ENCODE measurements at places on chromosomes 11 and 22. TPM values are rescaled to one million over a fixed set of nuclear protein-coding genes. Genes with fewer than 3 reads are reported as not detected.

FZD4 gene
- total RNA-seq: 5.0 TPM

TRIM64C gene
- total RNA-seq: not detected

OR8D4 gene
- total RNA-seq: not detected

JHY gene
- total RNA-seq: 0.38 TPM

LRRC51 gene
- total RNA-seq: 7.8 TPM

PAAF1 gene
- 11.7 TPM for total RNA-seq

CTSC gene
- total RNA-seq: 27.6 TPM

CCDC87 gene
- total RNA-seq: 0.34 TPM

- DNase-seq: no peak
These were observed 37.7 kb downstream of the SHISAL1 start for GRCh38 chr22:44274918-44275630.

- no peak for DNase-seq
These were observed 49.3 kb downstream of the FBLN1 start for GRCh38 chr22:45552017-45552411.

GRCh38 chr11:62445314-62445740 lies 26.5 kb downstream of the SCGB1A1 start:
- DNase-seq: no peak

DNA sequence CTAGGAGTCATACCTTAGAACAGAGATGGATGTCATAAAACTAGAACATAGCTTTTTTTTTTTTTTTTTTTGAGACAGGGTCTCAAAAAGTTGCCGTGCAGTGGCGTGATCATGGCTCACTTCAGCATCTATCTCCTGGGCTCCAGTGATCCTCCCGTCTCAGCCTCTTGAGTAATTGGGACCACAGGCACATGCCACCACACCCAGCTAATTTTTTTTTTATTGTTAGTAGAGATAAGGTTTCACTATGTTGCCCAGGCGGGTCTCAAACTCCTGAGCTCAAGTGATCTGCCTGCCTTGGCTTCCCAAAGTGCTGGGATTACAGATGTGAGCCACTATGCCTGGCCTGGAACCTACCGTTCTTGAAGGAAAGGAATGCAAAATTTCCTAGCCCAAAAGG lies 8.8 kb upstream of the CEP295 start:
- no peak for DNase-seq

DNA sequence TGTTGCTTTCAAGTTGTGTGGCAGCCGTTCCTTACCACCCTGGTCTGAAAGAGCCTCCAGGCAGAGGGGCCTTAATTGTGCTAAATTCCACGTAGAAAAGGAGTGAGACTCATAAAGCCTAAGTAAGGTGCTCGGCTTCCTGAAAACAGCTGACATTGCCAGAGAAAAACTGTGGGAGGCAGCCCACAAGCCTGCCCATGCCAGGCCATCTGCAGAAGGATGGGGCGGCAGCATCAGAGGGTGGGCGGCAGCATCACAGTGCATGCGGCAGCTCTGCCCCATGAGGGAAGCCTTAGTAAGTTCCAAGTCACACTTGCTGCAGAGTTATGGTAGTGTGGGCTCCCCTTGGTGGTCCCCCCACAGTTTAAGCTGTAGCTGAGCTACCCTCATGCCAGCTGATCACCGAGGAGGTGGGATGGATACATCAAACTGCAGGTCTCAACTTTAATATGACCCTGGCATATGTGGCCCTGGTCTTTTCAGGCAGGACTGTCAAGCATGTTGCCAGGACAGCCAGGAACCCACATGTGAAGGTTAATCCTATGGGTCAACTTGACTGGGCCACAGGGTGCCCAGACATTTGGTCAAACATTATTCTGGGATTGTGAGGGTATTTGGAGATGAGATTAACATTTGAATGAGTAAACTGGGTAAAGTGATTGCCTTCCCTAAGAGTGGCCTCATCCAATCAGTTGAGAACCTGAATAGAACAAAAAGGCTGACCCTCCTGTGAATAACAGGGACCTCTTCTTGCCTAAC lies 3.1 kb upstream of the EIF3F start:
- DNase-seq: no peak

DNA sequence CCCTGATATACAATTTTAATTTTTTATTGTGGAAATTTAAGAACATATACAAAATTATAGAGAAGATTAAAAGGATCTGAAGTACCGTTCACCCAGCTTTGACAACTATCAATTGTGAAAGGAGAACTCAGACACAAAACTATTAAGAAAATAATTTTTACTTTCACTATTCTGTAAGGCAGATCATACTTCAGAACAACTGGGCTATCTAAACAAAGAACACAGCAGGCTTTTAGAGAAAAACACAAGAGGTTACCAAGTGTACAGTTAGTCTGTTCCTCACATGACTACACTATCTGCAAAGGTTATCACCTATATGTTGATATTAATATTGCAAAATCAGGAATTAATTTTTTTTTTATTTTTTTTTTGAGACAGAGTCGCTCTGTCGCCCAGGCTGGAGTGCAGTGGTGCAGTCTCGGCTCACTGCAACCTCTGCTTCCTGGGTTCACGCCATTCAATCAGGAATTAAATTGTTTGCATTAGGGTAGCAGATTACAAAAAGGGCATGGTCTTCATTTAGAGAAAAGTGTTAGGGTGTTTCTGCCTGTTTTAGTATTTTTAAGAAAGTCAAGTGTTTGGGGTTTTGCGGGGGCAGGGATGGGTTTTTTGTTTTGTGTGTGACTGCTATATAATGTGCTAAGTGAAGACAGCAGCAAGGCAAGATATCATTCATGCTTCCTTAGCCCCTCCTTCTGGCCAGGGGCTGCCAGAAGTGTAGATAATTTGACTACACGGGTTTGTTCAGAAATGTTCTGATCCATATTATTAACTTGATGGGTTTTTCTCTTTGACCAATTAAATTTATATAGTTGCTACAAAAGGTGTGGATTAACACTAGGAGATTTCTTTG lies 27.6 kb upstream of the SIK2 start:
- no peak for DNase-seq

GRCh38 chr11:72787216-72788104 lies 6.4 kb downstream of the STARD10 start:
- no peak for DNase-seq

DNA sequence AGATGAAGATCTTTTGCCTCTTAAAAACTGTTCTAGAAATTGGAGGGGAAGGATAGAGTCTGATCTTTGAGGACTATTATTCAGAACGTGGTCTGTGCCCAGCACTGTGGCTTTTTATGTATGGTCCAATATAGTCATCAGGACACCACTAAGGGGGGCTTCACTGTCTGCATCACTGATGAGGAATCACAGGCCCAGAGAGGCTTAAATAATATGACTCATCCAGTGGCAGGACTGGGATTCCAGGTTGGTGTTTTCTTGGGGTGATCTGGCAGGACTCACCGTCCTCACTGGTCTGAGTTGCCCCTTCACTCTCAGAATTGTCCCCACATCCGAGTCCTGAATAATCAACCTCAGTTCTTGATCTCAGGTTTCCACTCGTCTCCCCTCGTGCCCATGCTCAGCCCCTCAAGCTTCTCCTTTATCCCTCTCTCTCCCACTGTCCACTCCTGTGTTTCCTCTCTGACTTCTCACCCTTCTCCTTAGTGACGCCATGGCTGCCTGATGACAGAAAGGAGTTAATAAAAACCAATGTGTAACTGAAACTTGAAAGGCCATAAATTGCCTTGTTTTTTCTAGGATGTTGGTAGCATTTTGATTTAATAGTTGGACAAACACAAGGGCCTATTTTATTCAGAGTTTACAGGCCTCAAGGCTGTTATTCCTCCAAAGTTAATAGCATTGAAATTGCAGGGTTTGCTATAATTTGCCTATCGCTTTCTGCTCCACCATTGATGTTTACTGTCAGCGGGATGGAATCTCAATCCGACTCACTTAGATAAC lies 95.7 kb upstream of the NNMT start:
- DNase-seq: no peak

- DNase-seq: no peak
These were observed 22.8 kb upstream of the TEF start for GRCh38 chr22:41358927-41359326.

DNA sequence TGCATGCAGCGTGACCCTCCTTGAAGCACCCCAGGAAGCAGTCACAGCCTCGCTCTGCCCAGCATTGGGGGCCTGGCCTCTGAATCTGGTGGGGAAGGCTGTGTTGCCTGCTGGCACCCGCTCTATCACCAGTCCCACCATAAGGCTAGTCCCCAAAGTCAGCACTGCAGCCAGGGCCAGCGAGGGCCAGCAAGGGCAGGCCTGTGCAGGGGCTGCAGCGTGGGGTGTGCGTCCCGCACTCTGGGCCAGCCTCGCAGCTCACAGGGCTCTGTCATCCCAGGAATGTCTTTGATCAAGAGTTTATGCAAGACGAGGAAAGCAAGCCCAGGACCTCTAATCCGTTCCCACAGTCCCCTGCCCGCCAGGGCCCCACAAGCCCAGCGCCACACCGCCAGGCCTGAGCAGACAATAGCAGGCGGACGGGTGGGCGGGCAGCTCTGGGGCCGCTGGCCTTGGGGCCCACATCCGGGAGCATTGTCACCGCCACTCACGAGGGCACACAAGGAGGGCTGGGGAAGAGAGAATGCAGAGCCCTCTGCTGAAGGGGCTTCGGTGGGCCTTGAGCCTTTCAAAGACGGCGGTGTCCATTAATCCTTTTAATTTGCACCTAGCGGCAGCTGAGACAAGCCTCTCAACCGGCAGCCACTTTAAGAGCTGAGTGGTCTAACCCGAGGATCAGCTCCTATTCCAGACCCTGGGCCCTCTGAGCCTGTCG lies 17.1 kb downstream of the LTO1 start:
- no peak for DNase-seq

- no peak for DNase-seq
These were observed 168.5 kb upstream of the BDNF start for GRCh38 chr11:27868709-27869108.

DNA sequence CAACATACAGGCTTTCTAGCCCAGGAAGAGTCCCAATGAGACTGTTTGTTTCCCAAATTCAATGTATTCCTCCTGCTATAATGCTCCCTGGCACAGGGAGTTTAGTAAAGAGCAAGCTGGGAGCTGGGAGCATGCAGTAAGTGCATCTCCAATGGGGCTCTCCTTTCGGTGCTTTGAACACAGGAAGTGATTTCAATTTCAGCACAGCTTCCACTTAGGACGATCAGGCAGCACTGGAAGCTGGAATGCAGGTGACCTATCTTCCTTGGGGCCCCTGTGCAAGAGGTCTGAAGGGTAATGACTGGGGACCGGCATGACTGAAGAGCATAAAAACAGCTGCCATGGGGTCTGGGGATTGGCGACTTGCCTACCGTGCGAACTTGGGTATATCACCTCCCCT lies 76.0 kb downstream of the LARGE1 start:
- DNase-seq: no peak

DNA sequence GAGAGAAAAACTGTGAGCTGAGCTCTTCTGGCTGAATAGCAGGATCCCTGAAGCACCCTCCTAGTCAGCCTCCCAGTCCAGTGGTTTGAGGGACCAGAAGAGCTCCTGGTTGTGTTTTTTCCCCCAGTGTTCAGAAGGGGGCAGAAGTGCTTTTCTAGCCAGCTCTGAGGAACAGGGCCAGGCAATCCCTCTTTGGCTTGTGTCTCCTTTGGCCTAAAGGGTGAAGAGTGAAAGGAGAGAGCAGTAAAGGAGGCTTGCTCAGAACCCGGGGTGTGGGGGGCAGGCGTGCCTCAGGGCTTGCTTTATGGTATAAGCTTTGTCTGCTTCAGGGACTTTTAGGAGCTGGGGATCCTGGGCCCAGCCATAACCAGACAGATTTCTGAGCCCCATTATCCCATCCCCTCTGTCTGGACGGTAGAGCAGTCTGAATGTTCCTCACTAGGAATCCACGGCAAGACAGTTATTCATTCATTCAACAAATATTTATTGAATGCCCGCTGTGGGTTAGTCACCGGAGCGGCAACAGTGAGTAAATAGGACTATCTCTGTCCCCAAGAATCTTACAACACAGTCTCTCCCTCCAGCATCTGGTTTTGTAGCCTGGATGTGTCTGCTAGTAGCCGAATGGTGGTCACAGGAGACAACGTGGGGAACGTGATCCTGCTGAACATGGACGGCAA lies 14.5 kb downstream of the ACP2 start:
- peak; percentile 79 for DNase-seq

DNA sequence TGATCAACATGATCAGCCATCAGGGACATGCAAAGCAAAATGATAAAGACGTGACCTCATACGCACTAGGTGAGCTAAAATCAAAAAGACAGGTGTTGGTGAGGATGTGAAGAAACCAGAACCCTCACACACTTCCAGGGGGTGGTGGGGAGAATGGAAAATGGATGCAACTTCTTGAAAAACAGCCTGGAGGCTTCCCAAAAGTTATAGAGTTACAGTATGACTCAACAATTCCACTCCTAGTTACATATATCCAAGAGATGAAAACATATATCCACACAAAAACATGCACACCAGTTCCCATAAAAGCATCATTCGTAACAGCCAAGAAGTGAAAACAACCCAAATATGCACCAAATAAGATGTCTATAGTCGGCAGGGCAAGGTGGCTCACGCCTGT lies 42.1 kb upstream of the APLNR start:
- no peak for DNase-seq

DNA sequence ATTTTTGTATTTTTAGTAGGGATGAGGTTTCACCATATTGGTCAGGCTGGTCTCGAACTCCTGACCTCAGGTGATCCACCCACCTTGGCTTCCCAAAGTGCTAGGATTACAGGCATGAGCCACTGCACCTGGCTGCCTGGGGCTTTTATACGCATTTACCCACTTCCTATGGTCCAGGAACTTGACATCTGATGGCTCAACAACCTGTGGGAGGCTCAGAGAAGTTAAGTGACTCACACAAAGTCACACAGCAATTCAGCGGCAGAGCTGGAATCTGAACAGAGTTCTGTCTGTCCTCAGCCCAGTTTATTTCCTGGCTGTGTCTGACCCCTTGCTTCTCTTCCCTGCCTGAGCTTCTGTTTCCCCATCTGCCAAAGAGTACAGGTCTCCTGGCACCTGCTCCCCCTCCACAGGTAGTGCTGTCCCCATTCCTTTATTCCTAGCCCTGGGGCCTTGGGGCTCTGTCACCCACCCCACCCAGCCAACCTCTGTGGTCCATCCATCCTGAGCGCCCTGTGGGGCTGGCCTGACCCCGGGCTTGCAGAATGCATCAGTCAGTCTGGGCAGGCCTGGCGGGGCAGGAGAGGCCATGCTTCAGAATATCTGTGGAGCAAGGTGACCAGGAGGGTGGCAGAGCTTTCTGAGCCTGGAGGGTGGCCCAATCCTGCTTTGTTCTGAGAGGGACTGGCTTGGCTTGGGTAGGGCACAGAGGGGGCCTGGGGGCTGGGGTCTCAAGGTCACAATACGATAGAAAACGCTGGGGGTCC lies 50.6 kb downstream of the CACNA1I start:
- DNase-seq: no peak

GRCh38 chr11:44398266-44399030 lies 88.5 kb upstream of the ALX4 start:
- DNase-seq: no peak

GRCh38 chr11:72274435-72274834 lies 30.5 kb upstream of the PHOX2A start:
- DNase-seq: peak; percentile 32

- DNase-seq: no peak
These were observed 9.3 kb downstream of the CREB3L1 start for GRCh38 chr11:46286789-46287188.

DNA sequence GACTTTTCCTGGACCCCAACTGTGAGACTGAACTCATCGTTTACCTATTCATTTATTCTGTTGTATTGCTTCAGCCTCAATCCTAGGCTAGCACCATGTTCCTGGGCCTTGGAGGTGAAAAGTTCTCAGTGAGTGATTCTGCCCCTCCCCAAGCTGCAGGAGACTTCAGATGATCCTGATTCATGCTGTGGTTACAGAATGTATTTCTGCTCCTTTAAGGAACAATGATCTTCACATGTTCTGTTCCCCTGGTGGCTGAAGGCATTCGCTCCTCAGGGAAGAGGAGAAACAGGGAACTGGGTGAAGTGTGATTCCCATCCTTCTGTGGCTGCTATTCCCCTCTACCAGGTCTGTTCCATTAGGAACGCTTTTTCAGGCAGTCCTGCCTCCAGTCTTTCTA lies 2.4 kb downstream of the OR52E1 start:
- no peak for DNase-seq
